AG08395 (cell line): ENCODE measurements at places on chromosomes 6 and 20.
A peak's percentile ranks its signal among the peaks of the same experiment; 100 is the strongest.

DNA sequence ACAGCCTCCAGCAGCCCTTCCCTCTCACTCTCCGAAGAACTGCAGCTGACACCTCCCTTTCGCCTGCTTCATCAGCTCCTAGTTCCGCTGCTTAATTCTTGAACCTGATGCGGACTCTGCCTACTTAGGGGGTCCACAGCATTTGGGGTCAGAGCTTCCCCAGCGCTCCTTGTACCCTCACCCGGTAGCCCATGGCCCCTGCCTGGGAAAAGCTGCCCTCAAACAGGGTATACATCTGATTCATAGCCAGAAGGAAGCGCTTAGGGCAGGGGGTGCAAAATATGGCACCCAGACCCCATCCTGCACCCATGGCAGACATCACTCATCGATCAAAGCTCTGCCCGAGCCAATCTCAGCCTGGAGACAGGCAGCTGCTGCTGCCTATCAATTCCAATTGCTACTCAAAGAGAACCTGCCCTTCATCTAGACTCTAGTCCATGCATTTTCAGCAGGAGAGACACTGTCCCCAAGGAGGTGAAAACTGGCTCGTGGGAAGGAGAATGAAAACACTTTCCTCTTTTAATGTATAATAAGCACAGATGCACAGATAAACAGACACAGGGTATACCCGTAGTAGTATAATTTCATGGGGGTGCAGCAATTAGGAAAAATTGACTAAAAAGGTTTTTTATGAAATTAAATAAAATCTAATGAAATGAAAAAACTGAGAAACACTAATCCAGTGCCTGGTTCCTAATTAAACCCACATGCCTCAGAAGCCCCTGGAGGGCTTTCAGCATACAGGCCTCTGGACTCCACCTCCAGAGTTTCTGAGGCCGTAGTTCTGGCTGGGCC, 194.8 kb downstream of the PREX1 start:
- no peak for DNase-seq

GRCh38 chr20:25318471-25319240, 70.8 kb downstream of the PYGB start:
- no peak for DNase-seq

- DNase-seq: peak; percentile 73
Measured at GRCh38 chr20:46751856-46752255, 42.4 kb downstream of the SLC2A10 start.

DNA sequence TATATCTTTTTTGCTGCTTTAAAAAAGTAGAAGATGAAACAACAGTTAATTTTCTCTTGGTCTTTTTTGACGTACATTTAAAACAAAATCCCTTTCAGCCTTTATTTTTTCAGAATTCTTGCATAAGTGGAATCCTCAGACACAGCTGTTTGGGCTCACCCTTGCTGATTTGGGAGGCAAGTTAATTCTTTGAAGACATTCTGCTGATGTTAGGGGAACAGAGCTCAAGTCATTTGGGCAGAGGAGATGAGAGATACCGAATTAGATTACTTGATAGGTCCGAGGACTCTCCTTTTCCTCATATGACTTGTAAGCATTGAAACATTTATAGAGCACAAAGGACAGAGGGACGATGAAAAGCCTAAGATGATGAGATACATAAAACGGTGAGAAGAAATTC, 567.9 kb upstream of the CITED2 start:
- DNase-seq: no peak

DNA sequence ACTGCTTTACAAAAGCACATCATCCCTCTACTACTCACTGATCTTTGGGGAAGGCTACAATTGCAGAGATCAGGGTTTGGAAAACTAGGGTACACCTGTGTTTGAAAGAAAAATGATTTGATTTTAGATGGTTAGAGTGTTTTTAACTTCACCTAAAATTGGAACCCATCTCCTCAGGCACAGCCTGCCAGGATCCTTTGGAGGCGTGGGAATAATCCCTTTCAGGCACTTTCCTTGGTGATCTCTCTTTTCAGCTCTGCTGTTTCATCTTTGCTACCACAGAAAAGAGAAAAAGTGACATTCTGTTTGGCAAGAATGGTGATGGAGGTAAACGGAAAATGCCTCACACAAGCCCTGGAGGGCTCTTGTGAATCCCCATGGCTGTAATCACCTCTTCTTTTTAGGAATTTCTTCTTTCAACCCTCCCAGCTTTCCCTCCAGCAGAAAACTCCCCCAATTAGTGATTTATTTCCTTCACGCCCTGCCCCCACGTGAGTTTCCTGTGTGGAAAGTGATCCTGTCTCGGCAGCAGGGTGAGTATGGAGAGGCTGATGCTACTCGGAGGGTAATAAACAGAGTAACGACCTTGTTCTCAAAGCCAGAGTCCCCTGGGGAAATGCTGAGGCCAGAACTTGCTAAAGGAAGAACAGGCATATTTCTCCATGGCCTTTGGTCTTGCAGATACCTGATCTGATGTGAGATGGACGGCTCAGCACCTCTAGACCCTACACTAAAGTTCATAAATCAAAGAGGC, 9.2 kb downstream of the KCNG1 start:
- no peak for DNase-seq

DNA sequence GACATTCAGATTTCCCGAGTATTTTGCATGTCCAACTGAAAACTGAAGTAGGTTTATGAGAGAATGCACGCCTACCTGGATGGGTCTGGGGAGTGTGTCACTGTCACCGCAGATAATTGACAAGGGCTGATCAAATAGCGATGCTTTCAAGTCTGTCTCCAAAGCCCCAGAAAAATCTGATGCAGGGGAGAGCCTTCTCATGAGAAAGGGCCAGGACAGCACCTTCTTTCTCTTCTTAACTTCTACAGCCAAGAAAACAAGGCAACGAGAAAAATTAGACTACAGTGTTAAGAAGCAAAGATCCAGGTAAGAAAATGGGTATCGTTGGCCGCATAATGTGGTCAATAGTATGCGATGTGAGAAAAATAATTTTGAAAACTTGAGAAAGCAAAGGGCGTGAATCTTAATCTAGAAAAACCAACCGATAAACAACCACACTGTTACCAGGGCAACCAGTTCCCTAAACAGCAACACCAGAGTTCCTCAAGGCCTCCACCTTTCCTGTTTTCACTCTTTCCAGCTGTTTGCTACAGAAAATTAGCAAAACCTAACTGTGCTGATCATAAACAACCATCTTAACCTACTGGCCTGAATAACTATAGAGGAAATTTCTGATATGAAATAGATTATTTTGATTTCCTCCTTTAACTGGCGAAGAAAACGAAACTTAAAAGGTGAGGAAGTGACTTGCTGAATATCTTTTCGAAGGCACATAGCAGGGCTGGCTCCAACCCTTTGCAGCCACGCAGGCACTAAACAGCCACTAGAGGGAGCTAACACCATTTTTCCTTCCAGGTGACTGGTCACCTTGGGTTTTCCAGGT, 2.6 kb downstream of the TAGAP start:
- peak; percentile 56 for DNase-seq

GRCh38 chr6:21893793-21894192, 300.2 kb downstream of the SOX4 start:
- no peak for DNase-seq

GRCh38 chr6:33985947-33986346, 159.9 kb downstream of the GRM4 start:
- DNase-seq: no peak

DNA sequence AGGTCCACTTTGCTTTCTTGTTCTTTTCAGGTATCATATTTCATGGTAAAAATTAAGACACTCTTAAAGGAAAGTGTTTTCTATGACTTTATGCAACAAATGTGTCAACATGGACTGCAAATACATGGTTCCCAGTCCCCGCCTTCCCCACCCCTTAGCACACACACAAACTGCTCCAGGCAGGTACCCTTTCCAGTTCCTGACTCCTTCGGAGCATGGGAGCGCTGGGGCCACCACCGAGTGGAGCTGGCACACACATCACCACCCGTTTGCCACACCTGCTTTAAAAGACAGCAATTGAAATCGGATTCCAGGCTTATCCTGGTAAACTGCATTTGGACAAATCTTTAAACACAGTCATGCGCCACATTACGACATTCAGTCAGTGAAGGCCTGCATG, 22.2 kb downstream of the RNASET2 start:
- no peak for DNase-seq

DNA sequence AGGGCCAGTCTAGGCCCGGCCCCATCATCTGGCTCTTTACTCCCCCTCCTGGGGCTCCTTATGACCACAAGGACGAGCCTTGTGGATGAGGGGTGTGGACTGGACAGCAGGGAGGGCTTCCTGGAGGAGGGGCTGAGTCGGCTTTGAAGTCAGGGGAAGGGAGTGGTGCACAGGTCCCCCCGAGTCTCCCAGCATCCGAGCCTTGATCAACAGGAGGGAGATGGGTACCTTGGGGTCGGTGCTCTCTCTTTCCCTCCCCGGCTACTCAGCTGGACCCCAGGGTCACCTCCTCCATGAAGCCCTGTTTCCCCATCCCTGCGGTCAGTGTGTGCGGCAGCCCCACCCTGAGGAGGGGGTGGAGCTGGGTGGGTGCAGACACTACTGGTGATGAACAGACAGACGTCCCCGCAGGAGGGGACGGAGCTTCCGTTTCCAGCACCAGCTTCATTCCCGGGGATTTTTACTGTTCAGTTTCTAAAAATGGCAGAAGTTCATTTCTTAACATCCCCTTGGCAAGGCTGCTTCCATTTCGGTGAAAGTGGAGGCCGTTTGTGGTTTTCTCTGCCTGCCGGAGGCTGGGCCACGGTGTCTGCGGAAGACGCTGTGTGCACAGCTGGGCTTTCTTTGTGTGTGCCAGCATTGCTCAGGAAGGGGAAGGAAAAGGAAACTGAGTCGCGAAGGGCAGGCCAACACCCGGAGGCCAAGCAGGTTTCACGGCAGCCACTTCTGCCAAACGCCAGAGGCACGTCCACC, 19.6 kb downstream of the NTSR1 start:
- no peak for DNase-seq

- DNase-seq: no peak
Measured at GRCh38 chr6:5986861-5987260, 19.9 kb downstream of the NRN1 start.

GRCh38 chr20:20740541-20740940, 28.1 kb upstream of the RALGAPA2 start:
- DNase-seq: no peak

- DNase-seq: peak; percentile 74
Measured at GRCh38 chr6:151004383-151005024, 139.0 kb downstream of the MTHFD1L start.

- DNase-seq: no peak
Measured at GRCh38 chr6:22152841-22153240, 144.0 kb downstream of the PRL start.

DNA sequence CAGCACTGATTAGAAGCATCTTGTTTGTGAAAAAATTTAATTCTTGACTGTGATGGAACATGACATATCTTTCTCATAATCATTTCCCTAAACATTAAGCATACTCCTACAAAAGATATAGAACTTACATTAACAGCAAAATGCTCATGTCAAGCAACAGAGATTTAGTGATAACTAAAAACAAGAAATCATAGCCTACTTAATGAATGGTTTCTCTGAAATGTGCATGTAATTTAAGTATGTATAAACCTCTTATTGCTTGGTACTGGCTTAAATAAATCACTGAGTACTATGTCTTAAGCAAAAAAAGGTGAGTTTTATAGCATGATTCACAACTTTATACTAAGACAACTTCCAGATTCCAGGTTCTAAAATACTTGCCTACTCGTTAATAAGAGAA, 9.3 kb downstream of the ROMO1 start:
- no peak for DNase-seq

DNA sequence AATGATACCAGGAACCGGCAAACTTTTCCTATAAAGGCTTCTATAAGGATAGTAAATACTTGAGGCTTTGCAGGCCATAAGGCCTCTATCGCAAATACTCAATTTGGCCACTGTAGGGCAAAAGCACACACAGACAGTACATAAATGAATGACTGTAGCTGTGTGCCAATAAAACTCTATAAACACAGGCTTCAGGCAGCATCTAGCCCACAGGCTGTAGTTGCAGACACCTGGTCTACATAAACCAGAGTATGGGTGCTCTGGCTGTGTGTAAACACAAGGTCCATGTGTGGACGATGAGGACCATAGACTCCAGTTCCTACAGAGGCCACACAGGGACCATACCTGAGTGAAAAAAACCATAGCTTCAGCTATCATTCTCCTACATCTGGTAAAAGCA, 52.2 kb downstream of the ZMYND8 start:
- DNase-seq: no peak

GRCh38 chr6:36353411-36353915, 16.8 kb upstream of the BNIP5 start:
- DNase-seq: no peak

GRCh38 chr6:44580901-44581300, 193.4 kb downstream of the CDC5L start:
- peak; percentile 43 for DNase-seq

DNA sequence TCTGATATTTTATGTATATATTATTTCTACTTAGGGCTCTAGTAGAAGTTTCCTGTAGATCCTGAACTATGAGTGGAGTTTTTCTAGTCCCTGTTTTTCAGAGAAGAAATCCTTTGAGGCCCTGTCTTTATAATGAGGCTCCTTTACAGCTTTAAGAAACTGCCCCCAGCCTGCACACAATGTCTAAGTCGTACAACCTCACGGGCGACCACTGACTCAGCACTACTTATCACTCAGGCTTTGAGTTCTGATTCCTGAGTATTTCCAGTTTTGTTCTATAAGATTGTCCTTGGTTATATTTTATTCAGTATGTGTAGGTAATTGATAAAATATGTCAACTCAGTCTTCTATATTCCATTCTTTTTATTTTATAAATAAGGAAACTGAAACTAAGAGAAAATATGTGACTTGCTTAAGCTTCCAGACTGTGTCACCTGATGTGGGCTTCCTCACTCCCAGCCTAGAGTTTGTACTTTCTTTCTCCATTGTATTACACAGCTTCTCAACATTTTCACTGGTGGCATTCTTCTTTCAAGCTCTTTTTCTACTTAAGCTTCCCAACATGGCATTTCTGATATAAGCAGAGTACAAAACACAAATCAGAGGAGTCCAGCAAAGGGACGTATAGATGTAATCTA, 167.0 kb downstream of the TBX18 start:
- no peak for DNase-seq

DNA sequence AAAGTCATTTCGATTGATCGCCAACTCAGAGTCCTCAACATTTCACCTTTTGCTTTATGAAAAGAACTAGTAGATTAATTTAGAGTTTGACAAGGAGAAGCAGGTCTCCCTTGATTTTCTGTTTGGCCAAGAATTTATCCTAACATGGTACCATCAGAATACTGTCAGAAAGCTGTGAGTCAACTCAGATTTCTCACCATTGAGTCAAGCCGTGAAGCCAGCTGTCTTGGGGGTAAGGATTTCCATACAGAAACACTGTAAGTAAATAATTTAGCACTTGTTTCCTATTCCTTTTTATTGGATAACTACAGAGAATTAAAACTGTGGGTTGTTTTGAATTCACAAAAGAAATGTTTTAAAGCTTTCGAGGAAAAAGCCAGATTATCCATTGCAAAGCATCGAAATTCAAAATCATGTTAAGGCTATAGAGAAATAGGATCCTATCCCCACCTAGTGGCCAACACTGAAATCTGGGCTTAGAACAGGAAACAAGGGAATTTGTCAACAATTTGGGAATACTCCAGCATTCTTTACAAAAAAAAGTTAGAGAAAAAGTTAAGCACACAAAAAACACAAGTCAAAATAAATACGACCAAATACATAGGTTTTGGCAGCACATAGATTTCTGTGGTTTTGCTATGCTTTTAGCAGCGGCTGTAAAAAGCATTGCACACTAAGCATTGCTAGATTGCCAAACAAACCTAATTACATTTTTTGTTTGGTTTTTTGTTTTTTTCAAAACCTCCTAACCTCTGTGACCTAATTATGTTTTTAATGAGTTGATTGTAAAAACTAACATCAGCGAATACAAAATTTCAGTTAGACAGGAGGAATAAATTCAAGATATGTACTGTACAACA, 44.2 kb downstream of the COL11A2 start:
- DNase-seq: peak; percentile 74

GRCh38 chr20:42173440-42173839, 555.3 kb upstream of the CHD6 start:
- no peak for DNase-seq
